ENCODE measurements at places on chromosomes 3 and 15.

- no peak for DNase-seq
These were observed 630 bp downstream of the ATP6V1A start for GRCh38 chr3:113747283-113748046.

- DNase-seq = peak; percentile 84
These were observed at the start of gene CFAP91 for GRCh38 chr3:119702530-119703527. CFAP91 (plus strand) TSS chr3:119703022; CDS start chr3:119703099, 77 bp downstream.

- DNase-seq = no peak
These were observed 721 bp downstream of the ADAMTS7 start for GRCh38 chr15:78810362-78811123.

- DNase-seq = no peak
These were observed 96.1 kb upstream of the CTNNB1 start for GRCh38 chr3:41103200-41103599.

- no peak for DNase-seq
These were observed 62.1 kb upstream of the RNU6-1 start for GRCh38 chr15:67901922-67902321.

DNA sequence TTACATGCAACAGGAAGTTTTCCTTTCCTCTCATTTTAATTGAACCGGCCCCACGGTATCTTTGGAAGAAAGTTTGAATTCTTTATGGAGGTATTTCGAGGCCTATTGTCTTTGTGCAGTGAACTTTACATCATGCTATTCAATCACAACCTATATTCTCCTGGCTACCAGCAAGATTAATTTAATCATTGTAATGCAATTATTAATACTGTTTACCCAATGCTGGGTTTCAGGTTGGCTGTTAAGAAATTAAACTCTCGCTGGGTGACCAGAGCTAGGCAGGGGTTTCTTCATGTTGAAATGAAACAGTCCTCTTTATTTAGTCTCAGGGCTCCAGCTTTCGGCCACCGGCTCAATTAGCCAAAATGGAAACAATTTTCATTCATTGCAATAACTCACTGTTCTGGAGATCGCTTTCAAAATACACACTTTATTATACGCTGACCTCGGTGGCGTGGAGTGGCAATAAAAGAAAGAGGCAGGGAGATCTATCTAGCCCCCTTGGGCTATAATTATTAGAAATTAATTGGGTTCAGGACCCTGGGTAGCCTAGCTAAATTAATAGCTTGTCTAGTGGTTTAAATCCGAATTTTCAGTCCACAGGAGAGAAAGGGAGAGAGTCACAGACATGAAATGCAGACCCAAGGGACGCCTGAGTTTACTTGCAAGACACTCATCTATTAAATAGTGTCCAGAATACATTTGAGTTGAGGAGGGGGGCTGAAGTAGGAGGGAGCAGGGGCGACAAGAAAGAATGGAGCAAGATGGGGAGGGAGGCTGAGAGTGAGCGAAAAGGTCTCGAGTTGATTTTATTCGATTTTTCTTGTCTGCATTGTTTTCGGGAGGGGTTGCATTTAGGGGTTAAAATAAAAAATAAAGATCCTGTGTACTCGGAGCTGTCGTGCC is 3.9 kb upstream of the MECOM start:
- no peak for DNase-seq

DNA sequence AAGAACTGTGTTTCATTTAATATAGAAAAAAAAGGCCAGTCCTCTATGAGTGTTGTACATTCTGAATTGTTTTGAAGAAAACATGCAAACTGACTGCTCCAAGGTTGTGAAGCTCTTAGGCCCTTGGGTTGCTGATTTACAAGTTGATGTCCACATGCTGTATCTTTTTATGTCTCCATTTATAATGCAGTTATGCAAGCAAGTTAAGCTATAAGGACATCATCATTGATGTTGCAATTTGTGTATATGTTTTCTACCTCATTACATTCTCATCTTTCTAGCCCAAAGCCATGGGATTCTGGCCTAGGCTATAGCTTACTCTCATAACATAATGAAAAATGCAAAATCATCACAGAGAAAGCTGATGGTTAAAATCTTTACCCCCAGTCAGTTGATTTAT is 245.7 kb upstream of the AGTR1 start:
- no peak for DNase-seq

- peak; percentile 80 for DNase-seq
These were observed 21.6 kb downstream of the SPTSSB start for GRCh38 chr3:161349529-161350312.

DNA sequence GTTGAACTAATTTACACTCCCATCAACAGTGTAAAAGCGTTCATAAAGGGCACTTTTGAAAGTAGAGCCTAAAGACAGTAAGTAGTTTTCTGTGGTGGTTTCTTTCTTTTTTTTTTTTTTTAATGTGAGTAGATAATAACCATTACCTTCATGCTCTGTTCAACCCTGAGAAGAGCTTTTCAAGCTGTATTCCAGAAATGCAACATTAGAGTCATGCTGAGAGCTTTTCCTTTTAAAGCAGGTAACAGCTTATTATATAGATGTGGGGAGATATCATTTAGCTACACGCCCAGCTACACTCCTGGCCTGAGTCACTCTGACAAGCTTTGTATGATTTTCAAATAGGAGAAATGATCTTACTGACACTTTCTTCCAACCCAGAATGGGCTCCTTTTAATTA is 96.2 kb upstream of the ARHGEF26 start:
- DNase-seq = no peak

- DNase-seq = no peak
These were observed 13.8 kb downstream of the SPRED1 start for GRCh38 chr15:38266247-38266986.

DNA sequence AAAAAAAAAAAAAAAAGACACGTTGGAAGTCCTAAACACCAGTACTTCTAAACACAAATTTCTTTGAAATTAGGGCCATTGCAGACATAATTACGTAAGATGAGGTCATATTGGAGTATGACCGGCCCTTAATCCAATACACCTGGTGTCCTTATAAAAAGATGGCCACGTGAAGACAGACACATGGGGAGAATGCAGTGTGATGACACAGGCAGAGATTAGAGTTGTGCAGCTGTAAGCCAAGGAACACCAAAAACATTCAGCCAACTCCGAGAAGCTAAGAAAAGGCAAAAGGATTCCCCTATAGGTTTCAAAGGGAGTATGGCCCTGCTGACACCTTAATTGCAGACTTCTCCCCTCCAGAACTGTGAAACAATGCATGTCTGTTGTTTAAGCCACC is 379.0 kb upstream of the PDZRN3 start:
- no peak for DNase-seq

GRCh38 chr15:45442507-45443135 is 64.3 kb upstream of the GATM start:
- no peak for DNase-seq

DNA sequence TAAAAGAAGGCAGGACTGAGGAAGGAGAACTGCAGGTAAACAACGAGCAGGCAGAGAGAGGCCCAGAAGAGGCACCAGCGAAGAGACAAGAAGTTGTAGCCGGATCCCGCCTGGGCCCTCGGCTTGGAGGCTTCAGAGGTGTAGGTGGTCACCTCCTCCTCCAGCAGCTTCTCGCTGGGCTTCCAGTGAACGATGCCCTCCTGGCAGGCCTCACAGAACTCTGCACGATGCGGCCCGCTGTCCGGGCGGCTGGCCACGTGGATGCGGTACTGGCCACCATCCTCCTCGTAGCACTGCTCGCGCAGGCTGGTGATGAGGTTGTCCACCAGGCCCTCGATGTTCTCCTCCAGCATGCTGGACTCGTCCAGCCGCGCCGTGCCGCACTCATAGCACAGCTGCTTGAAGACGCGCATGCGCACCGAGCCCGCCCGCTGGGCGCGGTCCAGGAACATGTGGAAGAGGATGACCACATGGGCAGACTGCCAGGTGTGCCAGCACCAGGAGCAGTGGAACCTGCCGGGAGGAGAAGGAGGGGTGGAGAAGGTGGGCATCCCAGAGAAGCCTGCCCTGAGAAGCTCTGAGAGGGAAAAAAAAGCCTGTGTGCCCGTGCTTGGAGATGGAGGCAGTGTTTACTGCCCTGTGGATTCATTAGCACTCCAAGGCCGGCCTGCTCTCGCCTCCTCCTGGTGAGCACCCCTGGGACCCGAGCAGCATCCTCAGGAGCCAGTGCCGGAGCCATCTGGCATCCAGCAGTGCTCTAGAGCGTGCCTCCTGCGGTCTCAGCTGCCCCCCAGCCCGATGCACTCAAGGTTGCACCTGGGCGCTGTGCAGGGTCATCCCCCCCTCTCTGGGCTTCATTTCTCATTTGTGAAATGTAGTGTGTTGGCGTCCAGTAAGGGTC is 3.6 kb downstream of the RTP2 start:
- DNase-seq = no peak

GRCh38 chr3:188594139-188594538 is 440.2 kb downstream of the LPP start:
- DNase-seq = no peak

GRCh38 chr15:36777926-36778325 is 198.5 kb downstream of the CDIN1 start:
- DNase-seq = no peak

- no peak for DNase-seq
These were observed 85.9 kb downstream of the FEZF2 start for GRCh38 chr3:62287392-62287927.

DNA sequence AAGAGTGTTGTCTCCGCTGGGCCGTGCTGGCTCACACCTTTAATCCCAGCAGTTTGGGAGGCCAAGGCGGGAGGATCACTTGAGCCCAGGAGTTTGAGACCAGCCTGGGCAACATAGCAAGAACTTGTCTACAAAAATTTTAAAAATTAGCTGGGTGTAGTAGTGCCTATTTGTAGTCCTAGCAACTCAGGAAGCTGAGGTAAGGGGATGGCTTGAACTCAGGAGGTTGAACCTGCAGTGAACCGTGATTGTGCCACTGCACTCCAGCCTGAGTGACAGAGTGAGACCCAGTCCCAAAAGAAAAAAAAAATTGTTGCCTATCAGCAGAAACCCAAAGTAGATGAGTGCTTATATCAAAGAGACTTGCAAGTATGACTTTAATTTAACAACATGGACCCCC is 12.7 kb upstream of the AKAP13 start:
- DNase-seq = no peak

- no peak for DNase-seq
These were observed 39.4 kb downstream of the RAB6B start for GRCh38 chr3:133856316-133856715.

DNA sequence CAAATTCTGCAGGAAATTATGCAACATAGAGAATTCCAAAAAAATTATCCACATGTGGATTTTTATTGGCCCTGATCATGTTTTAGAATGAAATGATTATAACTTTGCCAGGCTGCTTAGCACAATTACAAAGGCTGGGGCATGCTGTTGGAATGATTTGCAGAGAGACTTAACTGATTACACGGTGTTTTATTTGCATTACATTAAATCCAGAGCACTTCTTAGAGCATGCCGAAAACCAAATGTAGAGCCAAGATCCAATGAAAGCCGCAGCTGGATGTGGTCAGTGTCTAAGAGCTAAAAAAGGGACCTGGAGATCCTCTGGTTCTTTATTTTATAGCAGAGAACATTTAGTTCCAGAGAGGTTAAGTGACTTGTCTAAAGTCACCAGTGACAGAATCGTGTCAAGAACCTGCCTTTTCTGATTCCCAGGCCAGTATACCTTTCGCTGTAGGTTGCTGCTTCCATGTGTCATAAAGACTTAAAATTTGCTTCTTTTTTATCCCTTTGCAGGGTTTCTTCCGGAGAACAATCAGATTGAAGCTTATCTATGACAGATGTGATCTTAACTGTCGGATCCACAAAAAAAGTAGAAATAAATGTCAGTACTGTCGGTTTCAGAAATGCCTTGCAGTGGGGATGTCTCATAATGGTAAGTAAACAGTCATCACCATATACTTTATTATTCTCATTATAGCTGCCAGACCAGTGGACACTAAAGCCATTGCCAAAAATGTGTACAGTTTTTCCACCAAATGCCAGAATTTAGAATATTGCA is 92.0 kb upstream of the TSEN2 start:
- DNase-seq = no peak

- DNase-seq = no peak
These were observed 28.8 kb downstream of the GRAMD2A start for GRCh38 chr15:72168808-72169190.

DNA sequence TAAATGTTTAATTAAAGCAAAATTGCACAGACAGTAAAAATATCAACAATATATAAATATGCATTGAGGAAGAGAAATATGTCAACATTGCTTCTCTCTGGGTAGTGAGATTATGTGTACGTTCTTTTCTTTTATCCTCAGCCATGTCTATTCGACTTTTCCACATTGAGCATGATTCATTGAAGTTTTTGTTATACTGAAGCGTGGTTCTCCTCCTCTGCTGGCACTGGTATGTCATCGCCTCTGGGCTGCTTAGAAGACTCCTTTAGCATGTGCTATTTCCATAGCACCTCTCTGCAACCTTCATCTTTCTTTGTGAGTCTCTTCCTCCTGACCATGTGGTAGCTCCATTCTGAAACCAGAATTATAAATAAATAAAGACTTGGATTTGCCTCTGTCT is 65.8 kb upstream of the AKAP13 start:
- DNase-seq = no peak

DNA sequence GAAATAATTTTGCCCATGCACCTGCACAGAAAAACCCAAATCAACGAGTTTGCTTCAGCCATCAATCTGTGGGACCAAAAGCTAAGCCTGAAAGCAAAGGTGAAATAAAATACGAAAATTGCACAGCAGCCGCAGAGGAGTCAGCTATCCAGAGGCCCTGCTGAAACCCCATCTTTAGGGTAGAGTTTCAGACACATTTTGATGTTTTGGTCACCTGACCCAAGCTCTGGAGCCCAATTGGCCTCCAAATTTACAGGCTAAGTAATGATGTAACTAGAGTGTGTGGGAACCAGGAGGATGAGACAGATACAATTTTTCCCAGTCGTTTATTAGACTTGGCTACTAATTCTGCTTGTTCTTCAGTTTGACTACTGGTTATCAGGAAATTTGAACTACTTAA is 308.6 kb upstream of the ATP11B start:
- DNase-seq = no peak

GRCh38 chr3:67241084-67241483 is 243.0 kb downstream of the KBTBD8 start:
- DNase-seq = no peak

DNA sequence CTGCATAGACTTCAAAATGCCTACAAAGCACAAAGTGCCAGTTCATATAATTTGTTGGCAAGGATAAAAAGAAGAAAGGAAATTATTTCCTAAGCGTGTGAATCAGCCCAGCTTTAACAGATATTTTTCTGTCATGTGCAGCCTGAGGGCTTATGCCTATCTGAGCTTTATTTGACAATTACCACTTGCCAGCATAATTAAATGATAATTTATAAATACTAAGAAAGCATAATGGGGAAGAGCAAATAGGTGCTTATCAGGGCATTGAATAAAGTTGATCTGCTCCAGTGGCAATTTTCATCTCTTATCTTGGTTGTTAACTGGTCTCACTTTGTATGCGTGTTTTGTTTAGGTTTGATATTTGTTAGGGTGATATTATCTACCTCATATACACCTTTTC is 313.4 kb upstream of the DNAJC19 start:
- no peak for DNase-seq

DNA sequence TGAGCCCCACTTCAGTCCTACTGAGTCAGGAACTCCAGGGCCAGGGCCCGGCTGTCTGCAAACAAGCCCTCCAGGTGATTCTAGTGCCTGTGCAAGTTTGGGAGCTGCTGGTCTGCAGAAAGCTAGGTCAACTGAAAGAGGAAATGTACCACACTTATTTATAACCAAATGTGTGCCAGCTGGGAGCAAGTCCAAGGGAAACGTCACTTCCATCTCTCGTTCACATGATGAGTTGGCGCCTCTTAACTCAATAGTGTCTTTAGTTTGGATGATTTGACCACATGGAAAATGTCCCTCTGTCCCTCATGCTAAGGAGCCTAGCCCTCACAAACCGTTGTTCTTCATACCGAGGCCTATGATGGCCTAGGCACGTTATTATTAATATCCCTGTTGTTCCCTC is 43.2 kb downstream of the GOLGA8S start:
- no peak for DNase-seq

All from CD4-positive, alpha-beta T cell treated with Interleukin-4 for 4 hours (primary cell).